ENCODE measurements at places on chromosomes 7 and 10.
A peak's percentile ranks its signal among the peaks of the same experiment; 100 is the strongest.

DNA sequence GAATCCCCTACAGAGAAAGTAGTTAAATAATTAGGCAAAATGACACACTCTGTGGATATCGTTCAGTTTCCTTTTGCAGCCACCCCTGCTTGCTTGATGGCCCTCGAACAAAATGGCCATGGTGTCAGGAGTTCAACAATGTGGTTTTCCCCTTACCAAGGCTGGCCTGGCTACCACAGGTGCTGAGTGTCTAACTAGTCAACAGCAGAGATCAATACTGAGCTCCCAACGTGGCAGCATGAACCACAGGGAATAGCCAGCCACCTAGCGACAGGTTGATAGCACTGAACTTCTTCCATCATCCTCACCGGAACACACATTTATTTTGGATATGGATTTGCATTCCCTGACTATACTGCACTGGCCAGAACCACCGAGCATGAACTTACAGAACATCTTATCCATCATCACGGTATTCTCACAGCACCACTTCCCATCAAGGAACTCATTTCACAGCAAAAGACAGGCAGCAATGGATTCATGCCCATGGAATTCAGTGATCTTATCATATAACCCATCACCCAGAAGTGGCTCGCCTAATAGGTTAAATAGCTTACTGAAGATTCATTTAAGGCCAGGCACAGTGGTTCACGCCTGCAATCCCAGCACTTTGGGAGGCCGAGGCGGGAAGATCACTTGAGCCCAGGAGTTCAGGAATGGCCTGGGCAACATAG is 6.3 kb downstream of the C10orf67 start:
- no peak for DNase-seq

DNA sequence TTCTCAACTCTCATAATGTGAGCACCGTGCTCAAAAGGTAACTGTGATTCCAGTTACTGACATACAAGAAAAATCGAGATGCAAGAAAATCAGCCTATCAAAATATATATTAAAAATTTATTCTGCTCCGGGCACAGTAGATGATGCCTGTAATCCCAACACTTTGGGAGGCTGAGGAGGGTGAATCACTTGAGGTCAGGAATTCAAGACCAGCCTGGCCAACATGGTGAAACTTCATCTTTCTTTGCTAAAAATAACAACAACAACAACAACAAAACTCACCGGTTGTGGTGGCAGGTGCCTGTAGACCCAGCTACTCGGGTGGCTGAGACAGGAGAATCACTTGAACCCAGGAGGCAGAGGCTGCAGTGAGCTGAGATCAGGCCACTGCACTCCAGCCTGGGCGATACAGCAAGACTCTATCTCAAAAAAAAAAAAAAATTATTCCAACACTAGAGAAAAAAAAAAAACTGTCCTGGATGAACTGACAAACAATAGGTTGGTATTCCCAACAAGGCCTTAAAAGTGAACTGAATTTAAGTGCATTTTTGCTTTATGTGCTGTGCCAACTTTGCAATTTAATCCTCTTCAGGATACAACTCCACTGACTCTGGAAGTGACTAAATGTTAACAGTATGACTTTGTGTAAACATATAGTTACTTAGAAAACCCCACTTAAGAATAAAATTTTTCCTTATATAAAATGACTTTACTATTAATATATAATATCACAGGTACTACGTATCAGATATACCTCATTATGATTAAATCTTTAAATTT is 51.1 kb downstream of the JMJD1C start:
- DNase-seq: no peak

DNA sequence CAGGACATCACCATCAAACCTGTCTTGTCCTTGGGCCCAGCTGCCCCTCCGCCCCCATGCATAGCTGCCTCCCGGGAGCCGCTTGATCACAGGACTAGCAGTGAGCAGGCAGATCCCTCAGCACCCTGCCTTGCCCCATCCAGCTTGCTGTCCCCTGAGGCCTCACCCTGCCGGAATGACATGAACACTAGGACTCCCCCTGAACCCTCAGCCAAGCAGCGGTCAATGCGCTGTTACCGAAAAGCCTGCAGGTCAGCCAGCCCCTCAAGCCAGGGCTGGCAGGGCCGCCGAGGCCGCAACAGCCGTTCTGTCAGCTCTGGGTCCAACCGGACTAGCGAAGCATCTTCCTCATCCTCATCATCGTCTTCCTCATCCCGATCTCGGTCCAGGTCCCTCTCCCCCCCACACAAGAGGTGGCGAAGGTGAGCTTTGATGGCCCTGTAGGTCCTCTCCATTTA is 5.2 kb upstream of the NOLC1 start:
- DNase-seq: no peak

- no peak for DNase-seq
These were observed 54.3 kb downstream of the CHN2 start for GRCh38 chr7:29248713-29249382.

- no peak for DNase-seq
These were observed 586.1 kb downstream of the INHBA start for GRCh38 chr7:41116817-41117216.

- no peak for DNase-seq
These were observed 327.8 kb downstream of the TCERG1L start for GRCh38 chr10:130983749-130984148.

- DNase-seq: no peak
These were observed 78.4 kb upstream of the GSDME start for GRCh38 chr7:24835643-24836042.

GRCh38 chr10:71264345-71265200 is 52.2 kb downstream of the UNC5B start:
- DNase-seq: no peak

DNA sequence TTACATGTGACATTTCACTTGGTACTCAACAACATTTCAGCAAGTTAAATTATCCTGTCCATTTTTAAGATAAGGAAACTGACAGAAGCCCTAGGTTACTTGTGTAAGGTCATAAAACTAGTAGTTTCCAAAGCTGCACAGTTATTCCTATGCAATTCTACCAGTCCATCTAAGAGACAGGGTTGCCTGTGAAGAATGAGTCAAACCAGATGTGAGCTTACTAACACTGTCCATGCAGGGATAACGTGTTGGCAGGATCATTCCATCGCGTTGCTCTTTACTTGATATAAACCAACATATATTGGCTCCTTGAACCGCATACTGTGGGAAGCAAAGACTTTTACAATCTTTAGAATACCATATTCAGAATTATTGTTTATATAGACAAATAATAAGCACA is 280.9 kb upstream of the HGF start:
- no peak for DNase-seq

- no peak for DNase-seq
These were observed 35.3 kb upstream of the MYL10 start for GRCh38 chr7:101664436-101664835.

DNA sequence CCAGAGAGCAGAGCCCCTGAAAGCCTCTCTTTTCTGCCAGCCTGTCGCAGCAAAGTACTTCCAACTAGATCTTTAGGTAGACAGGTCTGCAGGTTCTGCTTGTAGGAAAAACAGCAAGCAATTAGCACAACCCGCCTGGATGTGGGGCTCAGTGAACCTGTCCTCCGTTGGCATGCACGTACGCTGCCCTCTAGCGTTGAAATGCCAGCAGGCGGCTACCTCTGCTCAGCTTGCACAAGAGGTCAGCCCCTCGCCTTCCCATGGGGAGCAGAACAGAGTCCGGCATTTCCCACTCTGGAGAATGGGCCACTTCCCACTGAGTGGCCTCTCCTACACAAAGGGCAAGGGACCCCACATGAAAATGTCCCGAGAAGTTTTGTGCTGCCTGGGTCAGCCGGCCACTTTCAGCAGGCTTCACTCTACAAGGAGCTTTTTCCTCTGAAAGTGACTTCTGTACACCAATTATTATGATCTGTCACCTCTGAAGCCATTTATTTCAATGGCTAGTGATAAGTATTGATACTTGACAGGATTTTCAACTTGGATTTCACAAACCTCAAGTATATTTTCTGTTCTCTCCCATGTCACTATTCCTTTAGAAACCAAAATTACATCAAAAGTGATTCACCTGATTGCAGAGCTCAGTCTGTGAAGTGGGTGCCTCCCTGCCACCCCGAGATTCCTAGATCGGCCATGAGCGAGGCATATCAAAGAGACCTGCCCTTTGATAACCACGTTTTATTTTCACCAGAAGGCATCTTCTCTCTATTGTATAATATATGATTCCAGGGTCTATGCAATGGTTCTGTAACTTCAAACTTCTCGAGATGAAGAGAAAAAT is 56.7 kb downstream of the JCAD start:
- DNase-seq: peak; percentile 81

DNA sequence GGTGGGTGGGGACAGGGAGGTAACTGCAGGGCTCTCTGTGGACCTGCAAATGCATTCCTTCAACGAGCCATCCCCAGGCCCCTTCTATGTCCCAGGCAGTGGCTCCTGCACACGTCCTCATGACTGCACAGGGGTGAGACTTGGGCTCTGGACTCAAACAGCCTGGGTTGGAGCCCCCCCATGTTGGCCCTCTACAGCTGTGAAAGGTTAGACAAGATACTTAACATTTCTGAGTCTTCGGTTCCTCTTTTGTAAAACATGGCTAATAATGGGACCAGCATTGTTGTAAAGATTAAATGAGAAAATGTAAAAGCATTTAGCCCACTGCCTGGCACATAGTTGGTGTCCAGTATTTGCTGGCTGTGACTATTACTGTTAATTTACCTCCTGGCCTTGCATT is 41.8 kb downstream of the CHST3 start:
- no peak for DNase-seq

GRCh38 chr10:71233482-71233892 is 21.1 kb downstream of the UNC5B start:
- DNase-seq: no peak

GRCh38 chr10:8066124-8066523 is 11.6 kb downstream of the GATA3 start:
- DNase-seq: no peak

GRCh38 chr10:6590100-6590499 is 10.0 kb upstream of the PRKCQ start:
- no peak for DNase-seq

GRCh38 chr7:29809533-29810155 is 3.3 kb downstream of the WIPF3 start:
- DNase-seq: no peak

GRCh38 chr7:146591976-146592375 is 475.4 kb downstream of the CNTNAP2 start:
- no peak for DNase-seq

- peak; percentile 22 for DNase-seq
These were observed 59.9 kb downstream of the EGFR start for GRCh38 chr7:55078465-55079372.

- DNase-seq: no peak
These were observed 38.1 kb downstream of the SFTPD start for GRCh38 chr10:79910836-79911235.

GRCh38 chr7:17095931-17096330 is 202.5 kb upstream of the AHR start:
- DNase-seq: no peak

DNA sequence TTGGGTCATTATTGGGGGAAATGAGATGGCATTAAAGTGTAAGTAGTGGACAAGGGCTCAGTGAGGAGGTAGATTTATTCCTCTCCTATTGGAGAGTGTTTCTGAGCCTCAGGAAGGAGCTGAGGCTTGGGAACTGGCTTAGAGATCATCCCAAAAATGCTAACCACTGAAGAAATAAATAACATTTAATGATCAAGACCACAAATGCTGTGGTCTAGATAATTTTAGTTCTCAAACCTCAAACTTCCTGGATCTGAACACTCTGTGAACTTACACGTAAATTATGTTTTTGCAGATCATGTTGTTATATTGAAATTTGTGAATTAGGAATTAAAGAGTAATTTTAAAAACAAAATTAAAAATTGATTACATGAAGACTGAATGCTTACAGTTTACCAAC is 27.3 kb downstream of the MDFIC start:
- DNase-seq: no peak

DNA sequence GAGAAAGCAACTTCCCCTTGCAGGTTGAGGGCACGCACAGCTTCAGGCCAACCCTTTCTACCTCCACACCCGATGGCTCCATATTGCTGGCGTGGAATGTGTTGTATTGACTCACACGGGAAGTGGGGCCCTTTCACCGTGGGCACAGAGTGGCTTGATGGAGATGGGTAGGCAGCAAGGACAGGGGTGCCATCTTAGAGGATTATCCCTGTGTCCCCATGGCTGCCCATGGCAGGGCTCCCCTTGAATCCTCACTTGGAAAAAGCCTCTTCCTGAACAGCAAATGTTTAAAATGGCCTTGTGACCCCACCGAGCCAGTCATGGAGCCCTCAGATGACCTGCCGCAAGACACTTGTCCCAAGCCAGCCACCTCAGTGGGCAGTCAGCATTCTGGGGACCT is 31.2 kb downstream of the CXCL12 start:
- no peak for DNase-seq

- DNase-seq: no peak
These were observed 332.1 kb upstream of the AOAH start for GRCh38 chr7:37056234-37056912.

GRCh38 chr10:121435099-121435875 is 163.0 kb downstream of the FGFR2 start:
- DNase-seq: no peak

- DNase-seq: no peak
These were observed 2.5 kb upstream of the DDX56 start for GRCh38 chr7:44576228-44576627.

GRCh38 chr7:78530351-78530750 is 731.8 kb downstream of the PHTF2 start:
- DNase-seq: no peak

- DNase-seq: no peak
These were observed 20.6 kb downstream of the VTI1A start for GRCh38 chr10:112467541-112468075.

DNA sequence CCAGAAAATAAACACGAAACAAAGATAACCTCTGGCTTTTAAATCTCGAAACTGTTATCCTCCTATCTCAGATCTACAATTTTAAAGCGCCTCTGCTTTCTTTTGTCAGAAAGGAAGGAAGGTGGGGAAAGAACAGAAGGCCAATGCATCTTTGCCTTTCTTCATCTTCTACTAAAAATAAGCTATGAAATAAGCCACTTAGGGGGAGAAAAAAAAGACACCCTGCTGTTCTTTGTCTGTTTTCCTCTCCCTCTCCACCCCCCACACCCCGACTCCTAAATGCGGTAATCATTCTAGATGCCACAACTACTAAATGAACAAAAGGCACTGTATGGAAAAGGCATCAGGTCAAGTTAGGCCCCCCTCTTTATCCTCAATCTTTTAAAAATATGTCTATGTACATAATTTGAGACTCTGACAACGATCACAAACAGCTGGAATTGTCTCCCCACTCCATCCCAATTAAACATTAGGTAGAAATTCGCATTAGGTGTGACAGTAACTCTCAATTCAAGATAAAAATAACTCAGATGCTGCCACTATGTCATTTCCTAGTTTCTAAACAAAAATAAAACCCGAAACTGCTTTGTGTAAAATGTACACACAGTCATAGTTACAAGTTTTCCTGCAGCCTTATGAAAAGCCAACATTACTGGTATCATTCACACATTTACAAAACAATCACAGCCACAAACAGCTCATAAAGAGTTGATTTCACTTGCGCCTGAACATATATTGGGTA is 2.4 kb downstream of the UBE2H start:
- no peak for DNase-seq

DNA sequence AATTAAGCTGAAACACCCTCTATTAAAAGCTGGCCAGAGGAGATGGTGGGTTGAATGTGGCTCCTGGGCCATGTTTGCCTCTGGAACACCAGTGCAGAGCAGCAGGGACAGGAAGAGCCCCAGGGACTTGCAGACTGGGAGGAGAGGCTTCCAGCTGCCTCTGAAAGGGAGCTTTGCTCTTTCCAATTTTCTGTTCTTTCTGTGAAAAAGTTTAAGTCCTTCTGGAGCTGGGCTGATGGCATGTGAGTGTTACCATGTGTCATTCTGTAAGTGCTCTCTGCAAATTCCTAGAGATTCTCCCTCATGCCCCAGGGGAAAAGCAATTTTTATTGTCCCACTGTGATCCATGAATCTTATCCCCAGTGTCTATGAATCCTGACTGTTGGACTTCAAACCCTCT is 112.8 kb upstream of the LANCL2 start:
- DNase-seq: no peak
